ENCODE measurements at places on chromosomes 1 and 21.

GRCh38 chr1:33256471-33257206 lies at the start of gene ZNF362:
Gene ZNF362, plus strand, starts transcription at chr1:33256492. Its CDS starts 14,083 bp downstream, at chr1:33270575.
- DNase-seq: peak; percentile 46

GRCh38 chr1:168728473-168729404 lies at the start of gene DPT:
Gene DPT, minus strand, starts transcription at chr1:168729206. Its CDS starts 32 bp downstream, at chr1:168729174.
- no peak for DNase-seq

DNA sequence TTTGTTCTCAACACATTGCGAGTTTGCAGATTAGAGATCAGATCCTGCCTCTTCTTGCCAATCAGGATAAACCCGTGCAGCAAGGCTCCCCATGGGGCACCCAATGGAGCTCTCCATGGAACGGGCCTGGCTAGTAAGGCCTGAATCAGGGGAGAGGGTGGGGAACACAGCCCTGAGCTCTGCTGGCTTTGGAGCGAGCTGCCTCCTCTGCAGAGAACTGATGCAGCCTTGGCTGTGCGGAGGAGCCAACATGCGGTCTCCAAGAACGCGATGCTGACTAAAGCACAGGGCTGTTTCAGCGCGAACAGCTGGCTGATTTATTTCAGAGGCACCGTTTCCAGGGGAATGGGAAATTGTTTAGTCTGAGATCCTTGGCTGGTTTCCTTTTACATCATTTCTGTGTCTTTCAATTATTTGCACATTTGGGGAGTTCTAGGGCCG lies 139.7 kb downstream of the TSEN15 start:
- DNase-seq: no peak

DNA sequence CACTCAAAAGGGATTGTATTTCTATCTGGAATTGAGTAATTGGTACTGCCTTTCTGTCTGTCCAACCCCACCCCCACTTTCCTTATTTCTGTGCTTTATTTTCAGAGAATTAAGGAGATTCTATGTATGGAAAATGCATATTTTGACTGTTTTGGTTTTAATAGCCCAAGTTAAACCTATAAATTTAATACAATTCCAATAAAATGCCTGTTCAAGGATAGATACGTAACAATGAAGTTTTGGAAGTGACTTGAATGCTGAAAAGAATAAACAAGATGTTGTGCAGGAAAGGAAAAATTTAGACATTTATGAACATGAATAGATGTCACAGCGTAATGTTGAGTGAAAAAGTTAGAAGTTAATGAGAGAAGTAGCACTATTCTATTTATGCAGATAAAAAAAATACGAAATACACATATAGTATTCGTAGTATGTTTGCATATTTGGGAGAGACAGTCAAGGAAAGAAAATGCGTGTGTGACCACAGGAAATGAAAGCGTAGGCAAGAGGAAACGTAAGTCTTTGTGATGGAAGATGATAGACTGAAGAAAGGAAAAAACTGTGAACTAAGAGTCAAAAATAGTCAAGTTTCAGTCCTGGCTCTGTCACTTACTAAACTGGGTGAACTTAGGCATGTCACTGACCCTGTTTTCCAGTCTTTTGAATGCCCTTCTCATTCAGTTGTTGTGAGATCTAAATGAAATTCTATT lies 62.1 kb downstream of the MEF2D start:
- DNase-seq: no peak

DNA sequence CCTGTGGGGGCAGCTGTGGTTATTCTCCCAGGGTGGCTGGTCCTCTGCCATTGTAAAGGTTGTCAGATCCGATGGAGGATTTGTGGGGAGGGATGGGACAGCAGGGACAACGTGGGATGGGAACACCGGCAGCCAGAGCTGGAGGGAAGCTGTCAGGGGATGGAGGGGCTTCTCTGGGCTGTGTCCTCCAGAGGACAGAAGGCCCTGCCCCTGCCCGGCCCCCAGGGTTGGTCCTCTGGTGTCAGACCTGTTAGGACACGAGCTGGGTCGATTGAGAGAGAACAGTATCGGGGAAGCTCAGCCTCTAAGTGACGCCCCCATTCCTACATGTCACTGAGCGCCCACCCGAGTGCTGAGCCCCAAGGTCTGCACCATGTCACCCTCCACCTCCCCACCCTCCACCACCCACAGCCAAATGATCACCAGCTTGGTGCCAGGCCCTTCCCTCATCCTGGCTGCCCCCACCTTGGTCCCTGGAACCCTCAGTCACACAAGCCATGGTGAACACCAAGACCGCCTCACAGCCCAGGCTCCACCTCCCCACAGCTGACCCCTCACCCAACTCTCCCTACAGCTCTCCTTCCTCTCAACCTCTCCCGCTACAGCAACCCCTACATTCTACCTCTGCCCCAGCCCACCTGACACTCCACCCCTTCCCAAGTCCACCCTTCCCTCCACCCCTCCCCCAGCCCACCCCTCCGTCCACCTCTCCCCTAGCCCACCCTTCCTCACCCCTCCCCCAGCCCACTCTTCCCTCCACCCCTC lies 244.4 kb downstream of the MATN1 start:
- no peak for DNase-seq

- no peak for DNase-seq
Measured at GRCh38 chr21:16540966-16541727, 811.4 kb downstream of the USP25 start.

DNA sequence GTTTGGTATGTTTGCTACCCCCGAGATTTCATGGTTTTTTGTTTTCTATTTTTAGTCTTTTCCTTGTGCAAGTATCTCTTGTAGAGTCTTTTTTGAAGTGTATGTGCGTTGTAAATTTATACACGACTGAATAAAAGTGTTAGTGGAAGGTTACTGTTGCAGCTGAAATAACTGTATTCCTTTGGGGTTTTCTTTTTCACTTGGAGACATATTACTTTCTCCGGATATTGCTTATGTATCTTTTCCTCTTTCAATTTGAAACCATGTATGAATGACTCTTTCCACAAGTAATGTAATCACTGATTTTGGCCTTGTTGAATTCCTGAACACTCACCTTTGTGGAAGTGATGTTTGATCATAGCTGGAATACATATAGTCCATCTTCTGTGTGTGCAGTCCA lies 956 bp downstream of the URB2 start:
- no peak for DNase-seq

DNA sequence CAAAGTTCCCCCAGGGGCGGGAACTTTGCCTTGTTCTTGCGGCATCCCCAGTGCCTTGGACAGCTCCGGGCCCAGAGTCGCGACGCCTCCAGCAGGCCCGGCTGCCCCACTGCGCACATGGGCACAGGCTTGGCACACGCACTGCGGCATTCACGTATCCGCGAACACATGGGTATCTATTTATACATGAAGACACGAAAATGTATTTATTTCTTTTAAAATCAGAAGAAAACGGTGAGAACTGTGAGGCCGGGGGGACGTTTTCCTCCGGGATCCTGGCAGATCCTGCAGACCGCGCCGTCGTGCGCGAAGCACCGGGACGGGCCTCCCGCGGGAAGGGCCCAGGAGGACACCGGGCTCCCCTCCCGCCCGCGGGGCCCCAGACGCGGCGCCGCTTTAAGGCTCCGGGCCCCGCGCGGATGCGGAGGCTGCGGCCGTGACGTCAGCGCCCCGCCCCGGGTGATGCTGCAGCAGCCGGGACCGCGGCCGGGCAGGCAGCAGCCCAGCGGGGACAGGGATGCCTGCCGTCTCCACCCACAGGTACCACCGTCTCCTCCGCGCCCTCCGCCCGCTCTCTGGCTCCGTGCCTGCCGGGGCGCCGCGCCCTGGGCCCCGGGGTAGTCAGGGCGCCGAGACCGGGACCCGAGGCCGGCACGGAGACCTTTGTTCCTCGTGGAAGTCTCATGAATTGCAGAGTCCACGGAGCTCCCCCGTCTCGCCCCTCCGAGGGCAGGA lies at the start of gene SLC45A1:
SLC45A1 (plus strand) TSS at position 468 of the 735 bp plus-strand sequence. CDS start 6,216 bp downstream, outside the sequence.
- DNase-seq: peak; percentile 67

GRCh38 chr1:20785907-20786252 lies 1.2 kb downstream of the HP1BP3 start:
- DNase-seq: no peak

GRCh38 chr1:79982211-79982610 lies 975.7 kb upstream of the ADGRL4 start:
- no peak for DNase-seq

- DNase-seq: no peak
Measured at GRCh38 chr21:17901458-17902079, 82.4 kb upstream of the C21orf91 start.

DNA sequence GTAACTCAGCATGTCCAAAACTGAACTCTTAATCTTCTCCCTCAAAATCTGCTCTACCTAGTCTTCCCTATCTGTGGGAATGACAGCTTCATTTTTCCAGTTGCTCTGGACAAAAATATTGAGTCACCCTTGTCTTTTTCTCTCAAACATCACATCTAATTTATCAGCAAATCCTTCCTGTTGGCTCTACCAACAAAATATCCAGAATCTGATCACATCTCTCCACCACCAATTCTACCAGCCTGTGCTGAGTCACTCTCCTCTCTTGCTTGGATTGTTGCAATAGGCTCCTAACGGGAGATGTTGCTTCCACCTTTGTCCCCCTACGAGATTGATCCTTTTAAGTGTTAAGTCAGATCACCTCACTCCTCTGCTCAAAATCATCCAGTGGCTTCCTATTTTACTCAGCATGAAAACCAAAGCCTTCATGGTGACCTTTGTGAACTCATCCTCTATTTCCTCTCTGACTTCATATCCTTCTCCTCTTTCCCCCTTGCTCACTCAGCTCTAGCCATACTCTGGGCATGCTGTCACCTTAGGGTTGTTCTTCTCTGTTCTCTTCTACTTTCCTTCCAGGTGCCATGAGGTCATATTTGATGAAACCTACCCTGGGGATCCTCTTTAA lies 21.5 kb upstream of the SMYD2 start:
- DNase-seq: no peak

- no peak for DNase-seq
Measured at GRCh38 chr1:29786791-29787732, 550.7 kb downstream of the PTPRU start.

DNA sequence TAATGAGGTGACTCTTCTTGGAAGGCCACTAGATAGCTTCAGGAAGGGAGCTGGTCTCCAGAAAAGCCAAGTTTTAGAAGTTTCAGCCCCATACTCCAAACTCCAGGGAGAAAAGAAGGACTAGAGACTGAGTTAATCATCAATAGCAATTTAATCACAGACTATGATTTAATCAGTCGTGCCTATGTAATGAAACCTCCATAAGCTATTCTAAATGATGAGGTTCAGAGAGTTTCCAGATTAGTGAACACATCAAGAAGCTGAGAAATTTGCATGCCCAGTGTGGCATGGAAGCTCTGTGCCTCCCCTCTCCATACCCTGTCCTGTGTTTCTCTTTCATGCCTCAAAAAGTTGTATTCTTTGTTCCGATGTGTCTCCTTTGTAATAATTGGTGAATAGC lies 49.2 kb upstream of the CCDC190 start:
- no peak for DNase-seq

DNA sequence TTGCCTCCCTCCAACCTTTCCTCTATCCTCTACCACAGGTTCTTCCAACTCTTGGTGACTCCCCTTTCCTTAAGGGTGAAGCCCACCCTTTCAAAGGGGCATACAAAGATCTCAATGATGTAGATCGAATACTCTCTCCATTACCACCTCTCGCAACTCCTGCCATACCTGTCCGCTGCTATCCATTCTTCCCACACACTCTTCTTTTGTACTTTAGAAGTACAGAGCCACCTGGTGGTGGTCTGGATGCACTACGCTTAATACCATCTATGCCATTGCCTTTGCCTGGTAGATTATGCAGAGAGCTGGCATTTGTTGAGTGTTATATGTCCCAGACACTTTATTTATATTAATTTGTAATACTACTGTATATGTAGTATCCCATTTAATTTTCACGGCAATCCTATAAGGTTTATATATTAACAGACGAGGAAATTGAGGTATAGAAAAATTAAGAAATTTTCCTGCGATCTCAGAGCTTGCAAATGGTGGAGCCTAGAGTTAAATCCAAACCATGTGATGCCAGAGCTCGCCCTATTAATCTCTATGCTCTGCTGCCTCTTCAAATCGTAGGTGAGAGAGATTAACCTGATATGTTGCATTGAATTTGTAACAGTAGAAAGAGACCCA lies 22.9 kb downstream of the TSHB start:
- DNase-seq: no peak

Measured in T-helper 22 cell (primary cell).